ENCODE measurements at places on chromosomes 3 and 15. TPM values are rescaled to one million over a fixed set of nuclear protein-coding genes. Genes with fewer than 3 reads are reported as not detected.
A peak's percentile ranks its signal among the peaks of the same experiment; 100 is the strongest.

DNA sequence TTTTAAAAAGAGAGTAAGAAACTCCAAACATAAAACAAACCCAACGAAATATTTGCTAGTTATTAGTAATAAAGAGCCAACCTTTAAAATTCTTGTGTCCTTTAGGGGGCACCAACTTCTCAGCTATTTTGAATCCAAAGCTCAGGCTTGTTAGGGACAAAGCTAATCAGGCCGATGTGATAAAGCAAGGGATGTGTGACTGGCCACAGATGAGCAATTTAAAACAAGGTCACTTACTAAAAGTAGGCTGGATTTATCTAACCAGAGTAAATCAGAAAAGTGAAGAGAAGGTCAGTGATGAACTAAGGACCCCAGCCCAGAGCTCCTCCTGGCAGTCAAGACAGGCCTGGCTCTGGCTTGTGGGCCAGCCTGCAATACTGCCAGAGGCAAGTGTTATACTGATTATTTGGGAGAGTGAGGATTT is 108.5 kb downstream of the CYP19A1 start:
- H3K27me3 ChIP-seq = no peaks in the 10 kb centered on the region
- peak; percentile 62 for DNase-seq
- peaks cover 4% of the 10 kb centered on the region for H3K4me1 ChIP-seq
- H3K4me3 ChIP-seq = no peak overlapping the region

- H3K36me3 ChIP-seq = no peaks in the 10 kb centered on the region
- no peaks in the 10 kb centered on the region for H3K4me1 ChIP-seq
- no peaks in the 10 kb centered on the region for H3K27me3 ChIP-seq
Measured at GRCh38 chr15:97547381-97547780, 413.1 kb upstream of the ARRDC4 start.

- H3K27ac ChIP-seq = no peak overlapping the region
- no peaks in the 10 kb centered on the region for H3K27me3 ChIP-seq
- H3K4me1 ChIP-seq = peaks cover 16% of the 10 kb centered on the region
- peaks cover 10% of the 10 kb centered on the region for H3K36me3 ChIP-seq
- peak; percentile 23 for DNase-seq
Measured at GRCh38 chr3:18389108-18389733, 35.9 kb downstream of the SATB1 start.

DNA sequence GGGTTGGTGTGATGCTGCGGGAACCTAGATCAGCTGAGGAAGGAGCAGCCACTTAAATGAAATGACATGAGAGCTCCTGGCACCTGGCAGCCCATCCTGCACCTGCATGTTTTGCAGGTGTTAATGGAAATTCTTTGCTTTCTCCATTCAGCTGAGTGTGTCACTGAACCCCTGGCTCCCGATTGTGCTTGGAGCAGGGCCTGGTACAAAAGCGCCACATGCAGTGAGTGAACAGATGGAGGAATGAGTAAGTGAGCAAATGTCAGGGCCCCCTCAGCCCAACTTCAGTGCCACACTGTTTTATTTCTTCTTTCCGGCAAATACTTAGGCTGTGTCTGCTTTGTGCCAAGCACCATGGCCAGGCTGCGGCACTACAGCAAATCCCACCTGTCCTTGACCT is 132.2 kb downstream of the ASB7 start:
- no peaks in the 10 kb centered on the region for H3K27me3 ChIP-seq
- peaks cover 7% of the 10 kb centered on the region for H3K4me1 ChIP-seq
- no peak overlapping the region for H3K4me3 ChIP-seq
- H3K27ac ChIP-seq = no peak overlapping the region

DNA sequence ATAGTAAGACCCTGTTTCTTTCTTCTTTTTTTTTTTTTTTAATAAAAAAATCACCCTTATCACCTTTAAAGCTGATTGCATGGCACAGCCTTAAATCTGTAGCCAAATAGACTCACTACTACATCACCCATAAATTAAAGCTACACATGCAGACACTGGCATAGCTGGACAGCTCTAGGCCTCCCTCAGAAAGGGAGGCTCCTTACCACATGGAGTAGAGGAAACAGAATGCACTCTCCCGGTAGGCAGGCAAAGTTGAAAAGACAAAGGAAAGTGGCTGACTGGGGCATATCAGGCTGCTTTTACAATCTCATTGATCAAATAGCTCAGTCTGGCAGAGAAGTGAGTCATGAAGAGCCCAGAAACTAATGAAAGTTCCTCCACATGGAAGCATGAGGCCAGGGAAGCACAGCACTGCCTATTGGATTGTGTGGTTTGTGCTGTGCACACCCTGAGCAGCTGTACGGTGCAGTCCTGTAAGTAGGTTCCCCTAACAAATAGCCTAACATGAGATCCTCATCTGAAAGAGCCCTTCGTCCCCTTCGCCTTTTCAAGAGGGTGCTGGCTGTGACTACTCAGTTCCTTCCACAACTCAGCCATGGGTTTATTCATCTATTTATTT is 32.7 kb upstream of the FAM98B start:
- H3K4me1 ChIP-seq = no peaks in the 10 kb centered on the region
- H3K36me3 ChIP-seq = no peaks in the 10 kb centered on the region
- H3K27ac ChIP-seq = no peak overlapping the region
- peaks cover 7% of the 10 kb centered on the region for H3K27me3 ChIP-seq
- no peak overlapping the region for H3K4me3 ChIP-seq

GRCh38 chr3:54547846-54548245 is 380.0 kb downstream of the LRTM1 start:
- no peak overlapping the region for H3K27ac ChIP-seq
- no peaks in the 10 kb centered on the region for H3K4me1 ChIP-seq
- H3K27me3 ChIP-seq = peaks cover 6% of the 10 kb centered on the region
- H3K4me3 ChIP-seq = no peak overlapping the region
- H3K36me3 ChIP-seq = no peaks in the 10 kb centered on the region
- no peak for DNase-seq

DNA sequence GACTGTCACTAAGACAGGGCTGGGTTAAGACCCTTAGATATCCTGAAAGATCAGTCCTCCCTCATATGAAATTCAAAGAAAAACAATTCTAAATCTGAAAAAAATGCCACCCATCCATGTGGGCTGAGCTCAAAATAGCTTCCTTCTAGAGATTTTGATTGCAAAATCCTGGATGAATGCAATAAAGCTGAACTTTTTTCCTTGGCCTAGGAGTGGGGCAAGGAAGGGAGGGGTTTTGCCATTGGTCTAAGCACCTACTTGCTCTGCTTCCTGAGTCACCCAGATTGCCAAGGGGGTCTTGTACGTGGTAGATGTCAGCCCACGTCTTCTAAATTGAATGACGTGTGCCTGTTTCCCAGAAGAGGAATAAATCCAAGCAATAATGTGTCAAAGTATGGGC is 15.3 kb upstream of the SMAD3 start:
- H3K4me1 ChIP-seq = no peaks in the 10 kb centered on the region
- H3K27me3 ChIP-seq = no peaks in the 10 kb centered on the region
- no peak overlapping the region for H3K27ac ChIP-seq
- H3K4me3 ChIP-seq = no peak overlapping the region
- DNase-seq = peak; percentile 77
- H3K36me3 ChIP-seq = no peaks in the 10 kb centered on the region

DNA sequence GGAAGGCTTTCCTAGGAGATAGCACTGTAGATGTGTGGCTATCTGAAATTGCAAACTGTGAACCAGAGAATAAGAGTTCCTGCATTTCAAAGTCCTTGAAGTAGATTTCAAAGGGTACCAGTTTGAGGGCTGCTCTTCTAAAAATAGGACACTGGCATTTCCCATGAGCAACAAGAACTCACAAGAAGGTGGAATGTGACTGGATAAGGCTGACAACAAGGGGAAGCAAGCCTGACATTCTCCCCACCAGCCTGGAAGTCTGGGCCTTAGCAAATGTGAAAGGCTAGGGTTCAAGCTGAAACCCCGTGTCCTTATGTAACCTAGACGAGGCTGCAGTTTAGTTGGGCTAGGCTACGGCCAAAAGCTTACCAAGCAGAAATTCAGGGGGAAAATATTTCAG is 18.7 kb upstream of the TJP1 start:
- H3K36me3 ChIP-seq = no peaks in the 10 kb centered on the region
- peaks cover 29% of the 10 kb centered on the region for H3K4me1 ChIP-seq
- H3K4me3 ChIP-seq = no peak overlapping the region
- peak; percentile 88 for DNase-seq

DNA sequence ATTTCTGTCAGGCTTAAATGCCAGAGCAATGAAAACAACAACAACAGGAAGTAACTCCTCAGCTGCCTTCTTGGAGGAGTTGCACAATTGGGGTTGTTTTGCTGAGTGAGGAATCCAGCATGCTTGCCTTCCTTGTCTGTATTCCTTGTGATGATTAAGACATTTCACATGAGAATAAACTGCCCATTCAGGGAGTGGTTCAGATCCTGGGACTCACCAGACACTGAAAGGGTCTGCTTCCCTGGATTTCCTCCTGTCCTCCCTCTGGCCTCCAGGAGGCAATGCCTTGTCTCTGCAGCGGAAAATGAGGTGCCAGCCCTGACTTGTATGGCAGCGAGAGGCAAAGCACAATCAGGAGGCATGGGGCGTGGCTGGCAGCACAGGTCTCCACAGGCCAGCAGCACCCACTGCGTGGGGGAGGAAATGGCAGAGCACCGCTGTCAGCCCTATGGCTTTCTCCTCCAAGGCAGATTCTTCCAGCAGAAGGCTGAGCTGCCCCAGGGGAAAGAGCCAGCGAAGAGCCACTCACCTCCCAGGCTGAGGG is 41.5 kb downstream of the RBP2 start:
- H3K27me3 ChIP-seq = no peaks in the 10 kb centered on the region
- peaks cover 3% of the 10 kb centered on the region for H3K36me3 ChIP-seq
- DNase-seq = peak; percentile 82
- no peak overlapping the region for H3K4me3 ChIP-seq
- no peak overlapping the region for H3K27ac ChIP-seq

DNA sequence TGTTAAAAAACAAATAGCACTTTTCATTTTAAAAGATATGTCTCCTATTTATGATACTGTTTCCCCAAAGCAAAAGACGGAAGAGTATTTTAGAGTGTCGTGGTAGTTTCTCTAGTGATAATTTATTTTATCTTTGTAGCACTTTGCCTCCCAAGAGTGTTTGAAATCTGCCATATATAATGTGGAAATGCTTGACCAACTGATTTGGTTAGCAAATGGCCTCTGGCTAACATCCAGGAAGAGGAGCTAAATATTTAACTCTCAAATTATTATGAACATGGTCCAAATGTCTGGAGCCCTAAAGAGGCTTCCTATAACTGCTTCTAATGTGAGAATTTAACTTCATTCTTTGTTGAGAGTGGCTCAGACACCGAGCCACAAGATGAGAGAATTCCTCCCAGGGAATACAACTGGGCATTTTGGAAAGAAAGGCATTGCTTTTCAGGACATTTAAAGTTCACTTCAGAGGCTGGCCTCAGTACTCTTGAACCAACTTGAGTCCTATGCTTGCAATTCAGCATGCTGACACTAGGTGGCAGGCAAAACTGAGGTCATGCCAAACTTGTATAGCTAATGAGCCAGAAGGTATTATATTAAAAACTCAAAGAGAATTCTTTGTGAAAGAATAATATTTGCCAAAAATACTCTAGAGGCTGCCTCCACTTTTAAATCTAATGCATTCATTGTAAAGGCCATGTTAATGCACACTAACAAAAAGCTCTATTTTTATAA is 104.5 kb downstream of the RARB start:
- H3K27ac ChIP-seq = no peak overlapping the region
- no peak overlapping the region for H3K4me3 ChIP-seq
- peaks cover 4% of the 10 kb centered on the region for H3K4me1 ChIP-seq
- no peaks in the 10 kb centered on the region for H3K36me3 ChIP-seq
- DNase-seq = no peak

GRCh38 chr3:16048435-16049318 is 125.8 kb upstream of the GALNT15 start:
- H3K27me3 ChIP-seq = no peaks in the 10 kb centered on the region
- no peaks in the 10 kb centered on the region for H3K4me1 ChIP-seq
- no peak overlapping the region for H3K4me3 ChIP-seq
- H3K27ac ChIP-seq = no peak overlapping the region
- peak; percentile 69 for DNase-seq
- no peaks in the 10 kb centered on the region for H3K36me3 ChIP-seq

GRCh38 chr15:55403531-55403930 is 4.6 kb downstream of the CCPG1 start:
- DNase-seq = peak; percentile 72
- no peak overlapping the region for H3K4me3 ChIP-seq

DNA sequence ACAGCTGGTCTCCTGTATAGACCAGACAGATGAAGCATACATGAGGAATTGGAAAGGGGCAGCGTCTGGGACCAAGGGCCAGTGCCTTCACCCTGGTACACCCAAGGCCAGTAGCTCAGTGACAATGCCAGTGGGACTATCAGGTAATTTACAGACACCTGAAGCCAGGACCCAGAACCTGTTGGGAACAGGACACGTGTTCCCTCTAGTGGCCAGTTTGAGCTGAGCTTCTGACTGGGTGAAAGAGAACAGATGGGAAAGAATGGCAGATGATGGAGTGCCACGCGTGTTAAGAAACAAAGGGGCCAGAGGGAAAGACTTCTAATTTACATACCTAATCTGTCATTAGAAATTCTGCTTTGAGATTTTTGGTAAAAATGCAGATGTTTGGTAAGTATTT is 5.1 kb upstream of the SLC25A38 start:
- no peaks in the 10 kb centered on the region for H3K27me3 ChIP-seq
- H3K4me1 ChIP-seq = peaks cover 13% of the 10 kb centered on the region
- H3K4me3 ChIP-seq = no peak overlapping the region
- H3K27ac ChIP-seq = no peak overlapping the region
- no peaks in the 10 kb centered on the region for H3K36me3 ChIP-seq

DNA sequence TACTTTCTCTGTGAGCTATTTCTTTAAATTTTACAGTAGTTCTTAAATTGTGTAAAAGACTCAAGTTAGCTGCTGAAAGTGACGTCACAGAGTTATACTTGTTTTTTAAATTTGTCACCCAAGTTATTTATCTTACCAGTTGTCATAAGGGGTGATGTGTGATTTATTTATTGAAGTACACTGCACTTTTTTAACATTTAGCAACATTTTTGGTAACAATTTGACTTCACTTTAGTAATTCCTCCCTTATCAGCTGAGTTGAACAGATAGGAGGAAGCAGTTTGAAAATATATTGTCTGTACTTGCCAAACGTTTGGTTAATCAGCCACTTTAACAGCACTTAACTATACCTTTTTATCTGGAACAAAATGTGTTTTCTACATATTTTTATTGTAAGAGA is 3.8 kb downstream of the STT3B start:
- H3K4me3 ChIP-seq = no peak overlapping the region
- H3K4me1 ChIP-seq = peaks cover 17% of the 10 kb centered on the region
- no peaks in the 10 kb centered on the region for H3K27me3 ChIP-seq
- H3K27ac ChIP-seq = no peak overlapping the region
- DNase-seq = peak; percentile 23
- no peaks in the 10 kb centered on the region for H3K36me3 ChIP-seq

The CDCP1 gene
- 0.12 TPM for total RNA-seq

The NIT2 gene
- total RNA-seq = 38.6 TPM

The HES1 gene
- total RNA-seq = 43.2 TPM

The CFAP92 gene
- 0.53 TPM for total RNA-seq

The AGTR1 gene
- not detected for total RNA-seq

The PRTG gene
- 93.8 TPM for total RNA-seq

The SI gene
- total RNA-seq = not detected

The KNL1 gene
- 15.2 TPM for total RNA-seq

The FOXB1 gene
- not detected for total RNA-seq

The IL16 gene
- total RNA-seq = not detected

The TMEM40 gene
- total RNA-seq = 4.0 TPM

The CYP1A2 gene
- not detected for total RNA-seq

The SLC35G2 gene
- 0.27 TPM for total RNA-seq

The SPSB4 gene
- 82.2 TPM for total RNA-seq

Data from cardiac muscle cell (in vitro differentiated cells and primary cell).